Brain (organoid and tissue), 16 donors: ENCODE measurements at places on chromosomes 7 and 10. TPM values are rescaled to one million over a fixed set of nuclear protein-coding genes. Genes with fewer than 3 reads are reported as not detected.

The DNAJC12 gene
- 25.1 TPM for polyA plus RNA-seq

The SH2D4B gene
- not detected for polyA plus RNA-seq

The HOXA11 gene
- 20.1 TPM for polyA plus RNA-seq

The CUZD1 gene
- 0.70 TPM for polyA plus RNA-seq

The FAM25A gene
- polyA plus RNA-seq: not detected

The COL28A1 gene
- 0.24 TPM for polyA plus RNA-seq

The SGPL1 gene
- polyA plus RNA-seq: 61.3 TPM

The VIPR2 gene
- 0.81 TPM for polyA plus RNA-seq

The ZNF425 gene
- 2.9 TPM for polyA plus RNA-seq

The ATRNL1 gene
- polyA plus RNA-seq: 3.9 TPM

The LIPK gene
- not detected for polyA plus RNA-seq

The UCMA gene
- polyA plus RNA-seq: not detected
